Sigmoid colon (tissue), 7 donors: ENCODE measurements at places on chromosomes 16 and 17. TPM values are rescaled to one million over a fixed set of nuclear protein-coding genes. Genes with fewer than 3 reads are reported as not detected.

- H3K27ac ChIP-seq = no peak overlapping the region
- DNase-seq = no peak
- no peaks in the 10 kb centered on the region for H3K27me3 ChIP-seq
- no peaks in the 10 kb centered on the region for H3K36me3 ChIP-seq
These were observed 579.5 kb downstream of the RBFOX1 start for GRCh38 chr16:7912132-7912531.

DNA sequence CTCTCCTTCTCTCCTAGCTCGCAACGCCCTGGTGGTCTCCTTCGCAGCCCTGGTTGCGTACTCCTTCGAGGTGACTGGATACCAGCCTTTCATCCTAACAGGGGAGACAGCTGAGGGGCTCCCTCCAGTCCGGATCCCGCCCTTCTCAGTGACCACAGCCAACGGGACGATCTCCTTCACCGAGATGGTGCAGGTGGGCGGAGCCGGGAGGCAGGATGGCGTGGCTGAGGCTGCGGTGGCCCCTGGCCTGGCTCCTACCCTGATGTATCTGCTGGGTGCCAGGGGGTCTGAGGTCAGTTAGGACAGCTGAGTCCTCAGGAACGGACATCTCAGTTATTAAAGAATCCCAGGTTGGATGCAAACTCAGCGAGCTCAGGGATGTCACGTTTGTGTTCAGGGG, 16.7 kb downstream of the SLC26A11 start:
- H3K27ac ChIP-seq = no peak overlapping the region
- H3K27me3 ChIP-seq = no peaks in the 10 kb centered on the region
- no peak overlapping the region for H3K4me3 ChIP-seq
- H3K36me3 ChIP-seq = peaks cover 31% of the 10 kb centered on the region
- no peak for DNase-seq
- no peaks in the 10 kb centered on the region for H3K4me1 ChIP-seq

Gene MRC2
- polyA plus RNA-seq = 3.0 TPM

Gene COPZ2
- 19.2 TPM for polyA plus RNA-seq

- H3K27ac ChIP-seq = no peak overlapping the region
- H3K4me1 ChIP-seq = peaks cover 12% of the 10 kb centered on the region
- H3K27me3 ChIP-seq = peaks cover 28% of the 10 kb centered on the region
- H3K36me3 ChIP-seq = no peaks in the 10 kb centered on the region
These were observed 2.1 kb upstream of the SEZ6 start for GRCh38 chr17:29007860-29008455.

- H3K27me3 ChIP-seq = no peaks in the 10 kb centered on the region
- no peak overlapping the region for H3K4me3 ChIP-seq
- H3K27ac ChIP-seq = no peak overlapping the region
- no peaks in the 10 kb centered on the region for H3K4me1 ChIP-seq
- DNase-seq = no peak
These were observed 169.2 kb downstream of the MRTFB start for GRCh38 chr16:14240219-14240843.

- no peak overlapping the region for H3K27ac ChIP-seq
- no peaks in the 10 kb centered on the region for H3K4me1 ChIP-seq
- H3K27me3 ChIP-seq = no peaks in the 10 kb centered on the region
- peaks cover 5% of the 10 kb centered on the region for H3K36me3 ChIP-seq
- no peak overlapping the region for H3K4me3 ChIP-seq
- no peak for DNase-seq
These were observed 14.3 kb upstream of the INTS2 start for GRCh38 chr17:61942085-61942484.

Gene PRSS21
- polyA plus RNA-seq = 0.58 TPM

- peaks cover 21% of the 10 kb centered on the region for H3K4me1 ChIP-seq
- peak within 1 kb of the TSS; percentile 27 for H3K4me3 ChIP-seq
- no peaks in the 10 kb centered on the region for H3K36me3 ChIP-seq
- DNase-seq = peak; percentile 75
- H3K27me3 ChIP-seq = peaks cover 38% of the 10 kb centered on the region
- no peak within 1 kb of the TSS for H3K27ac ChIP-seq
These were observed at the start of gene NDRG4 for GRCh38 chr16:58499615-58500351. Gene NDRG4 (plus strand): TSS chr16:58500143. CDS start chr16:58500249, 106 bp downstream.

DNA sequence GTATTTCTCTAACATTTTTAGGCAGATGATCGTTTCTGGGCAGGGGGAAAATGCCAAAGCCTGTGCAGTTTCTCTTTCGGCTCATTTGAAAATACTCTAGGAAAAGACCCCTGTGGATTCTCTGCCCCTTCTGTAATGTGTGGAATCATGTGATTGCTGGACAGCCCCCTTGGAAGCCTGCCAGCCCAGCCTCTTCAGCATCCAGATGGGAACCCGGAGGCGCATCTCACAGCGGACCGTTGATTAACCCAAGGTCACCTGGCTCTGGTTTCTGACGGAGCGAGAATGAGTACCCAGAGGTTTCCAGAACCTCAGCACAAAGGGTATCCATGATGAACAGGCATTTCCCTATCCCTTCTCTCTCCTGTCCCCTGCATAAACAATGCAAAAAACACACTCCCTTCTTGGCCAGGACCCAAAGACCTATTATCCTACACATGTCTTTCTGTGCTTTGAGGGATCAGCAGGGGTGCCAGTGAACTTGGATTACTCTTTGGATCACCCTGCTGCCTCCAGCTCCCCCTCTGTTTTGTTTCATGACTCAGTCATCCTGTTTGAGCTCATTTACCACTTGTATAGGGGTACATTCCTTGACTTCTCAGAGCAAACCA, 957.1 kb upstream of the RBFOX1 start:
- no peaks in the 10 kb centered on the region for H3K36me3 ChIP-seq
- no peak overlapping the region for H3K4me3 ChIP-seq
- no peaks in the 10 kb centered on the region for H3K27me3 ChIP-seq
- no peak for DNase-seq
- H3K27ac ChIP-seq = no peak overlapping the region

- no peak overlapping the region for H3K4me3 ChIP-seq
- no peak overlapping the region for H3K27ac ChIP-seq
- DNase-seq = no peak
- H3K36me3 ChIP-seq = no peaks in the 10 kb centered on the region
These were observed 34.8 kb downstream of the FAM20A start for GRCh38 chr17:68566442-68566738.

GRCh38 chr17:8968503-8968902, 3.0 kb upstream of the PIK3R5 start:
- H3K4me3 ChIP-seq = no peak overlapping the region
- H3K36me3 ChIP-seq = no peaks in the 10 kb centered on the region
- H3K27me3 ChIP-seq = peaks cover 23% of the 10 kb centered on the region
- H3K27ac ChIP-seq = no peak overlapping the region
- peaks cover 8% of the 10 kb centered on the region for H3K4me1 ChIP-seq

Gene STX1B
- polyA plus RNA-seq = 0.60 TPM

Gene ABI3
- 15.2 TPM for polyA plus RNA-seq

- H3K36me3 ChIP-seq = no peaks in the 10 kb centered on the region
- H3K27me3 ChIP-seq = no peaks in the 10 kb centered on the region
- no peak overlapping the region for H3K27ac ChIP-seq
- no peak for DNase-seq
- H3K4me1 ChIP-seq = no peaks in the 10 kb centered on the region
- no peak overlapping the region for H3K4me3 ChIP-seq
These were observed 62.0 kb upstream of the AMZ2 start for GRCh38 chr17:68185820-68186219.

DNA sequence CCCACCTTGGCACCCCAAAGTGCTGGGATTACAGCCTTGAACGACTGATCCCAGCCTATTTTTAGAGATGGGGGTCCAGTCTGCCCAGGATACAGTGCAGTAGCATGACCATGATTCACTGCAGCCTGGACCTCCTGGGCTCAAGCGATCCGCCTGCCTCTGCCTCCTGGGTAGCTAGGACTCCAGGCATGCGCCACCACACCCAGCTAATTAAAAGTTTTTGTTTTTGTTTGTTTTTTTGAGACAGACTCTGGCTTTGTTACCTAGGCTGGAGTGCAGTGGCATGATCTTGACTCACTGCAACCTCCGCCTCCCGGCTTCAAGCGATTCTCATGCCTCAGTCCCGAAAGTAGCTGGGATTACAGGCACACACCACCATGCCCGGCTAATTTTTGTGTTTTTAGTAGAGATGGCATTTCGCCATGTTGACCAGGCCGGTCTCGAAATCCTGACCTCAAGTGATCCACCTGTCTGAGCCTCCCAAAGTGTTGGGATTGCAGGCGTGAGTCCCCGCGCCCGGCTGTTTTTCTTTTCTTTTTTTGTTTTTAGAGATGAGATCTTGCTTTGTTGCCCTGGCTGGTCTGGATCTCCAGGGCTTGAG, 2.3 kb upstream of the PAFAH1B1 start:
- H3K27me3 ChIP-seq = no peaks in the 10 kb centered on the region
- H3K4me3 ChIP-seq = no peak overlapping the region
- DNase-seq = no peak
- H3K27ac ChIP-seq = no peak overlapping the region
- no peaks in the 10 kb centered on the region for H3K36me3 ChIP-seq

- no peaks in the 10 kb centered on the region for H3K36me3 ChIP-seq
- H3K4me3 ChIP-seq = no peak overlapping the region
- H3K4me1 ChIP-seq = peaks cover 11% of the 10 kb centered on the region
- no peak overlapping the region for H3K27ac ChIP-seq
These were observed 419.8 kb upstream of the CDH11 start for GRCh38 chr16:65541646-65542045.

DNA sequence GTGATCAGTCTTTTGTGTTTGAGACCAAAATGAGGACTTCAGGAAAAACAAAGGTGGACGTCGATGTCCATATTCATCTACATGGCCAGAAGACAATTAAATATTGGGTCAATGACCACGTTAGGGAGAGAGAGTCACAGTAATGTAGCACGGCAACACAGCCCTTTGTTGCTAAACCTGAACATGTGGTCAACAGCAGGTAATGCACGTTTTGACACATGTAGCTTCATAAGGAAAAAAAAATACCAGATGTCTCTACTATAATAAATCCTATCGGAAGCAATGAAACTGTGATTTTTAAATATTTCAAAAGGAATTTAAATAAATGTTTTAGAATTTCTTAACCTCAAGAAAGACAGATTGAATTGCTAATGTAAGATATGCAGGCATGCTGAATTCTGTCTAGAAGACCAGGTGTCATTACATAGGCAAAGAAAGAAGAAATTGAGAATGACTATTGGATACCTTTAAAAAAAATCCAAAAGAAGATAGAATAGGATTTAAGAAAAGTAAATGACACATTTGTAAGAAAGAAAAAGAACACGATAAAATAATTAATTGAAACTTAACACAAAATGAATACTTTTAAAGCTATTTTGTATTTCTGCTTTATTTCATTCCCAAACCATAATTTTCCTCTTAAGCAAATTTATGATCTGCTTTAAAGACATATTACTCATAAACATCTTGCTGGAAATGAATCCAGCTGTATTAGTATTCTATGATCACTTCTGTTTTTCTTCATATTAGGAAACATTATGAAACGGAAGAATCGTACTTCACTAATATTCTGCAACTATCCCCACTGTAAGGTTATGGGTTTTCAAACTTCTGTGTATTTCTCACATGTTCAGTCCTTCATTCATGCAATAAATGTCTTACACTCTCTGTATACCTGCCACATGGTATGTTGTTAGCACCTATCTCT, 30.1 kb downstream of the ABCA8 start:
- no peak for DNase-seq
- H3K27me3 ChIP-seq = no peaks in the 10 kb centered on the region
- H3K27ac ChIP-seq = no peak overlapping the region
- H3K36me3 ChIP-seq = no peaks in the 10 kb centered on the region

GRCh38 chr17:45427181-45427835, 5.4 kb downstream of the ARHGAP27 start:
- no peak overlapping the region for H3K27ac ChIP-seq
- peaks cover 46% of the 10 kb centered on the region for H3K4me1 ChIP-seq
- no peak overlapping the region for H3K4me3 ChIP-seq
- no peaks in the 10 kb centered on the region for H3K36me3 ChIP-seq
- H3K27me3 ChIP-seq = peaks cover 58% of the 10 kb centered on the region

DNA sequence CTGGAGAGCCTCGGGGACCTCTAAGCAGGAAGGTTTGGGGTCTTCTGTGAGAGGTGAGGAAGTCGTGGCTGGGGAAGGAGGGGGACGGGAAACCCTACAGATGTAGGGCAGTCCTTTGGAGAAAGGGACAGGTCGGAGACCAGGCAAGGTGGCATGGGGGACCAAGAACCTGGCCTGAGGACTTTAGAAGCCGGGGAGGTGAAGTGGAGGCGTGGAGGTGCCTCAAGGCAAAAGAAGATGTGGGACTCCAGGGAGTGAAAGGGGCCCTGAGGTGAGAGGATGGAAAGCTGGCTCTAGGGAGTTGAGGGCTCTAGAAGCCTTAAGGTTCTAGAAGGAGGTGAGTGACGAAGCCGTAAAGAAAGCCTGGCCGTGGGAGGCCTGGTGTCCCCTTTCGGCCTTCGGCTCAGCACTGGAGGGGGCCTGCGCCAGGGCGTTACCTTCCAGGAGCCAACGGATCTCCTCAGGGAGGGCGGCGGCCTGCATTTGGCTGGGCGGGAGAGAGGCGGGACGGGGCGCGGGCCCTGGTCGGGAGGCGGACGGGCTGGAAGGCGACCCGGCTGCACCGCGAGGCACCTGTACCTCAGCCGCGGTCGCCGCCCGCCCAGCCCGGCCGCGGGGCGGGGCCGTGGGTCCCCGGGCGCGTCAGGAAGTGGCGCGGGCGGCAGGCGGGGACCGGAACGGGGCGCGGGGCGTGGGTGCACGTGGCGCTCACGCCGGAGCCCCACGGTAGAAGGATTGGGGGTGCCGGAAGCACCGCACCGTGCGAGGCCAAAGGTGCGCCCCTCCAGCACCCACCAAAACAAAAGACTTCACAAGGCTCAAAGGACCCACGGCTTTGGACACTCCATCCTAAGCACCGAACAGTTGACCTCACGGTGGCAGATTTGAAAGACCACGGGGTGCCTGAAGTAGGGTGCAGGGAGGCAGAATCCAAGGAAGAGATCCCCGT, at the start of gene SKAP1:
TSS of gene SKAP1 (minus strand) at position 577 of the 949 bp plus-strand sequence.
- H3K27me3 ChIP-seq = peaks cover 22% of the 10 kb centered on the region
- no peak for DNase-seq
- H3K36me3 ChIP-seq = no peaks in the 10 kb centered on the region
- H3K4me3 ChIP-seq = peak within 1 kb of the TSS; percentile 11

Gene WFIKKN2
- polyA plus RNA-seq = not detected

DNA sequence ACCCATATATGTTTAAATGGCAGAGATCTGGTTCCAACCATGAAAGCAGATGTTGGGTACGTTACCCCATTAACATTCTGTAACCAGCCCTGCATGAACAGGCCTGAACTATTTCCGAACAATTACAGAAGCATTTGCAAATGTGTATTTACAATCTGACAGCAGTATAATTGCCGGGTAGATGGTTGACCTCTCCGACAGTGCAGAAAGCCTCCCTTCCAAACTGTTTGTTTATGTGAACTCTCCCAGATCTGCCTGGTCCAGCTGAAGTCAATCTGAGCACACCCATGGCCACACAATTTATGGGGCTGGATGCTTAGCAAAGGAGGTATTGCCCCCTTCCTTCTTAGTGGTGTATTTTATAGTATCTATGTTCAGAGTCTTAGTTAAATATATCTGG, 21.8 kb downstream of the NUDT7 start:
- no peak overlapping the region for H3K4me3 ChIP-seq
- H3K4me1 ChIP-seq = no peaks in the 10 kb centered on the region
- no peak for DNase-seq
- H3K36me3 ChIP-seq = no peaks in the 10 kb centered on the region
